ENCODE measurements at places on chromosomes 5 and 9.
A peak's percentile ranks its signal among the peaks of the same experiment; 100 is the strongest.

GRCh38 chr5:151257731-151258181 lies 4.8 kb downstream of the GM2A start:
- peak; percentile 78 for DNase-seq

GRCh38 chr5:68688547-68688946 lies 405.3 kb upstream of the SLC30A5 start:
- no peak for DNase-seq

GRCh38 chr5:180109920-180110319 lies 38.4 kb upstream of the RNF130 start:
- no peak for DNase-seq

- DNase-seq: peak; percentile 91
Observed at GRCh38 chr9:120344230-120344629, 235.7 kb downstream of the CDK5RAP2 start.

DNA sequence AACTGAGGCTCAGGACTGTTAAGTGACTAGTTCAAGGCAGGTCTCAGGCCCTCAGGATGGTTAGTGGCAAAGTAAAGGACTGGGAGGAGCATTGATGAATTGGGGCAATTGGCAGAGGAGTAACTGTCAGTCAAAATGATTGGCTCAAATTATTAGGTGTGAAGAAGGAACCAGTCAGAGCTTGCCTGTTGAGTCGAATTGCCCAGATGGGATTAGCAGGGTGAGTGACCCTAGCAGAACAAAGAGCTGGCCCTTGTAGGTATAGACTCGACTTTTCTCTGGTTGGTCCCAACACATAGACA lies 2.6 kb upstream of the NSD1 start:
- no peak for DNase-seq

GRCh38 chr9:37730256-37730655 lies 23.3 kb upstream of the TRMT10B start:
- peak; percentile 26 for DNase-seq

DNA sequence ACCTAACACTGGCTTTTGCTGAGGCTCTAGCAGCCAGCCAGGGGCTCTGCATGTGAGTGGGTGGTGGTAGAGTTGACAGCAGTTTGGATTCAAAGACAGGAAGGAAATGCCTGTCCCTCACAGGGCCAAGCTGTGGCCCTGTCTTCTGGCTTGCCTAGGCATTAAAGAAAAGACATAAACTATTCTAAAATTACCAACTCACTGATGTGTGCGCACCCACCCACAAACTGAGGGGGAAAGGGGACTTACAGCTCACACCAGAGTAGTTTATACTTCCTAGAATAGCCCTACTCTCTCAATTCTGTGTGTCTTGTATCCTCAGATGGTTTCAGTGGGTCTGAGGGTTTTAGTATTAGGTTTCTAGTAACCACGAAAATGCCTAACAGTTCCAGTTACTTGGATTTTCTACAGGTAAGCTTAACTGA lies 18.3 kb upstream of the IL13 start:
- no peak for DNase-seq

DNA sequence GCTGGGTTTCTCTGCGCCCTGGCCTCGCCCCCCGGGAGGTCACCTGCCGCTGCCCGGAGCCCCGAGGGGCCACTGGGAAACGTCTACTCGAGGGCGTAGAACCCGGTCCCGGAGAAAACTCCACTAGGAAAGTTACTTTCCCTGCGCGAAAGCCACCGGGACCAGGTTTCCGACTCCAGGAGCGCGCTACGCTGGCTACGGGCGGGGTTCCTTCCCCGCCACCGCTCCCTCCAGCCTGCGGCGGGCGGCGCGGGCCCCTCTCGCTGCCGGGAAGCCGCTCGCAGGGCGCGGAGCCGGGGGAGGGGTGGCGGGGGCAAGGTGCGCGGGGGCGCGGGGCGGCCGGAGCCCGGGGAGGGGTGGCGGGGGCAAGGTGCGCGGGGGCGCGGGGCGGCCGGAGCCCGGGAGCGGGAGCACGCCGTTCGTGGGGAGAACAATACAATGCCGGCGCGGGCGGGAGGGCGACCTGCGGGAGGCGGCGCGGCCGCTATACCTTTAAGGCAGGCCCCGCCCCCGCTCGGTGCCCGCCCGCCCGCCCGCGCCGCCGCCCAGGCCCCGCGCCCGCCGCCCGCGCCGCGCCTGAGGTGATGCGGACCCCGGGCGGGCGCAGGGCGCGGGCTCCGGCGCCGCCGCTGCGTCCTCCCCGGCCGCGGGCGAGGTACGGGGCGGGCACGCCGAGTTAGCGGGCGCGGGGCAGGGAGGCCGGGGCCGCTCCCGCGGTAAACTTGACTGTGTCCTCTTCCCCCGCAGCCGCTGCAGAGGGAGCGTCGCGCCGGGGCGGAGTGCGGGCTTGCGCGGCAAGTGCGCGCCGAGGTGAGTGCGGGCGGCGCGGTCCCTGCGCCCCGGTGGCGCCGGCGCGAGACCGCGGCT lies 278.1 kb downstream of the AOPEP start:
- DNase-seq: peak; percentile 62

DNA sequence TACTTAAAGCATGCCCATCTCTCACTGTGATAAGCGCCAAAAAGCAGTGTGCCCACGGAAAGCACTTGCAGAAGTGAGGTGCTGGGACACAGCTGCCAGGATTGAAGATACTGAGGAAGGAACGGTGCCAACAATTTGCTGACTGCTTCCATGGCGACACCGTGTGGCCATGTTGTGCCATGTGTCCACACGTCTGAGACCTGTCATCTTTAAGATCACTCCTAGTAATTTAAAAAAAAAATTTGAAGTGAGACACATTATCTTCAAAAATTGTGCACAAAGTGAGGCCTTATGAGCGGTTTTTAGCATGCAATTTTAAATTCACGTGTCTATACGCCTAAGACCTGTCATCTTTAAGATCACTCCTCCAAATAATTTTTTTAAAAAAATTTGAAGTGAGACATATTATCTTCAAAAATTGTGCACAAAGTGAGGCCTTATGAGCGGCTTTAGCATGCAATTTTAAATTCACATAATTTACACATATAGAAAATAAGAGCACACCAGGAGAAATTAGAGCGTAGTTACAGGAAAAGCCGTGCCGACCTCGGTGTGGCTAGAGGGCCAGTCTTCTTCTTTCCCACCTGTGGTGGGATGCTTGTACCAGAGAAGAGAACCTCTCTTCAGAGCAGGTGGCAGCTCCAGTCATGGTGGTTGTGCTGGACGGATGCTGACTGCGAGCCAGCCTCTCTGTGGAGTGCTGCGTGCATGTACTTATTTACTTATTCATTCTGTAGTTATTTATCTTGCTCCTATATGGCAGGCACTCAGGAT lies 21.4 kb upstream of the FLT4 start:
- DNase-seq: peak; percentile 50

GRCh38 chr9:32533816-32534215 lies 7.8 kb upstream of the RIGI start:
- no peak for DNase-seq

DNA sequence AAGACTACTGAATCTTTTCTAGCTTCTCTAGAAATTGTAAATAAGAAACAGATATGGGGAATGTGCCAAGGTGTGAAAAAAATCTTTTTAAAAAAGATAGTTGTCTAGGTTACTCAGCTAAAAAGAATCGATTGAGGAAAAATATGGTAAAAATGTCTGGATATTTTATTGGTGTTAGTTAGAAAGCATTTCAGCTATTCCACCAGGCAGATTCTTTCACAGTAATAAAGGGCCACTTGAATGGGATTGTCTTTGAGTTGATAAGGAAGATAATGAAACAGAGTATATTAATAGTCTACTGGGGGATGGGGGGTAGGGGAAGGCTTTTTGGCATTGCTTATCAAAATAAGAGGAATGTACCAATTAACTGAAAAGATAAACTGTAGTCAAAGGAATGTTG lies 51.9 kb downstream of the SLIT3 start:
- no peak for DNase-seq

DNA sequence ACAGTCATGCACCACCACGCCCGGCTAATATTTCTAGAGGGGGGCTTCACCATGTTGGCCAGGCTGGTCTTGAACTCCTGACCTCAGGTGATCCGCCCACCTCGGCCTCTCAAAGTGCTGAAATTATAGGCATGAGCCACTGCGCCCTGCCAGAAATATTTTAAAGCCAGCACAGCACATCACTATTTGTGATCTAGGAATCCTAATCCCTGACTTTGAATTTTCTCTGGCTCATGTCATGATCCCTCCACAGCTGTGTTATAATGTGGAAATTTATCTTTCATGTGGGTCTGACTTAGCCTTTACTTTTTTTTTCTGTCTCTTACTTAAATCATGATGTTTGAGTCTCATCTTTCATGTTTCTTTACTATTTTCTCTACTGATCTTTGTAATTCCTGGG lies 18.7 kb upstream of the ITGA1 start:
- no peak for DNase-seq

GRCh38 chr9:127035948-127036347 lies 86.5 kb downstream of the ANGPTL2 start:
- DNase-seq: no peak

- DNase-seq: no peak
Observed at GRCh38 chr5:176565760-176566288, 16.7 kb downstream of the CDHR2 start.

GRCh38 chr5:54868511-54869483 lies 116.6 kb downstream of the ESM1 start:
- no peak for DNase-seq

GRCh38 chr9:2041736-2042135 lies 26.6 kb downstream of the SMARCA2 start:
- DNase-seq: no peak

DNA sequence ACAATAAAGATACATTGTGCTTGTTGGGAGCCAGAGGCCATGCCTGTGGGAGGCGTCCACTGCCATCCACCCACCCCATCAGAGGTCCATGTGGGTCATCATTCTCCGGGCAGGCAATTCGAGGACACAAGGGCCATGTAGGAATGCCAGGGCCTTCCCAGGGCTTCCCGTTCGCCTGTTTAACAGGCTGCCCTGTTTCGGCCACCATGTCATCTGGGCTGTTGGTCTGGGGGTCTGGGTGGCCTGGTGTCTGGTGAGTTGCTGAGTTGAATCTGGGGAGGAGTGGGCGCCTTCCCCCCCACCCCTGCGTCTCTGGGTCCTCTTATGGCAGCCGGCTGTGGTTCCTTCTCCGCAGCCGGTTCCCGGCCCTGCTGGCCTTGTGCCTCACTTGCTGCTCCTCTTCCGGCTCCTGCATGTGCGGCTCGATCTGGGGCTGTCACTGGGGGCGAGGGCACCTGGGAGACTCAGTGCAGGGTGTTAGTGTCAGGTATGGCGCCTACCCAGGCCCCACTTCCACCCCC lies 117.4 kb downstream of the WNK2 start:
- no peak for DNase-seq

GRCh38 chr9:74696520-74696919 lies 191.2 kb downstream of the TRPM6 start:
- DNase-seq: no peak

DNA sequence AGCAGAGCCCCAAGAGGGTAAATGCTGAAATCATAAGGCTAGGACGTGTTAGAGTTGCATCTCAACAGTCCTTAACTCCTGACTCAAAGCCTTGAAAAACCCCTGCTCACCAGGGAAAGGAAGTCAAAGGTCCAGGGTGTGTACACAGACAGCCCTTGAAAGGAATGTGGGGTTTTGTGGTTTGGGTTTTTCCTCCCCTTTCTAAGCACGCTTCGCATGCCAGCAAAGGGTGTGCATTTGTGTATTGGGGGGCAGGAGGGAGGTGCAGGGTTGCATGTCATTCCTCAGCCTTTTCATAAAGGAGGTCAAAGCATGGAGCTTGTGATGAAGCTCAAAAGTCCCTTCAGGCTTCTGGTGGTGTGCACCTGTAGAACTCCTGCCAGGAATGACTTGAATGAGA lies 17.3 kb upstream of the XPA start:
- peak; percentile 91 for DNase-seq

- DNase-seq: peak; percentile 93
Observed at GRCh38 chr9:21506626-21507482, 24.7 kb upstream of the IFNE start.

DNA sequence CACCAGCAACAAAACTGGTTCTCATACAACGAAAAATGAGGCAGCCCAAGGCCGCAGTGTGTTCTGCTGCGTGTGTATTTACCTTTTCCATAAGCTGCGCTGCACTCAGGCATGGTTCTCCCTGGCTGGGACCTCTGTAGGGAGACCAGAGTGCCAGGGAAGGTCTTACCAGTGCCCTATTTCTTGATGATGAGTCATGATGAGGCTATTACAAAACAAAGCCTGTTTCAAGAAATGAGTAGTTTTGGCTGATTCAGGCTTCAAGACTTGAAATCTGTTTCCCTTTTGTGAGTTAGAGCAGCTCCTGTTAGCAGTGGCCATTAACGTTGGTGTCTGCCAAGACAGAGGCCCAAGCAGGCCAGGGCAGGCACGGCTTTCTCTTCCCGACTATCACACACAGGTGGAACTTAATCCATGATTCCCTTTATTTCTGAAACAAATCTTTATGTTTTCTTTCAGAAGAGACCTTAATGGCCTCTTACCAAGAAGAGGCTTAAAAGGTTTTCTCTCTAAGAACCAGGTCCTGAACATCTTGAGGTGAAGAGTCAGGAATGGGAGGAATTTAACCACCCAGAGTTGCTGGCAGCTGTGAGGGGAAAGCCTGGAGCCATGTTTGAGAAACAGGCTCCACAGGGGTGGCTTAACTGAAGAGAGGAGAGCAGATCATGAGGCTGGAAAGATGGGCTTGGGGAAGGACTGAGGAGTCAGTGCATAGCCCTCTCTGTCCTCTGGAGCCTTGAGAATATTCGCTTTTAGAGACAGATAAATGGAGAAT lies 41.4 kb upstream of the TIFAB start:
- peak; percentile 77 for DNase-seq

DNA sequence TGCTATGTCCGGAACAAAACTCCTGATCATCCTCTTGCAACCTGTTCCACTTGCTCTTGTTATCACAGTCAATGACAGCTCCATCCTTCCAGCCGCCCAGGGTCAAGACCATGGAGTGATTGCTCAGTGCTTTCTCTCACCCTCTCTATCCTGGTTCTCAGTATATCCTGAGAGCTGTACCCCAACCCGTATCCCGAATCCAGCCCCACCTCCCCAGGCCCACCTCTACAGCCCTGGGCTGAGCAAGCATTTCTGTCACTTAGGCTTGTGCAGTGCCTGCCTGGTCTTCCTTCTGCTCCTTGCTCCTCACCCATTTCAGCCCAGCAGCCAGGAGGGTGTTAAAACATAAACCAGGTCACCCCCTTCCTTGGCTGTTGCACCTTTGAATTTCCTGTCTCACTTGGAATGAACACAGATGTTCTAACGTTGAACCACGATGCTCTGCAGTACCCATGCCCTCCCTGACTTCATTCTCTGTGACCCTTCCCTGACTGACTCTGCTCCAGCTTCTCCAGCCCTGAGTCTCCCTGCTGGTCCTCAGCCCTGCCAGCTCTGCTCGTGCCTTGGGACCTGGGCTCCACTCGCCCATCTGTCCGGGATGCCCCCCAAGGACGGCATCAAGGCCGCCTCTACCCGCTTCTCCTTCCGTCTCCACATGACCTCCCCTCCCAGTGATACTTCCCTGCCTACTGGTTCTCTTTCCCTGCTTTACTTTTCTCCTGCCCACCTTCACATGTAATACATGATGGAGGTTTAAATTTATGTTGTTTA lies 110.0 kb downstream of the ICE1 start:
- no peak for DNase-seq

DNA sequence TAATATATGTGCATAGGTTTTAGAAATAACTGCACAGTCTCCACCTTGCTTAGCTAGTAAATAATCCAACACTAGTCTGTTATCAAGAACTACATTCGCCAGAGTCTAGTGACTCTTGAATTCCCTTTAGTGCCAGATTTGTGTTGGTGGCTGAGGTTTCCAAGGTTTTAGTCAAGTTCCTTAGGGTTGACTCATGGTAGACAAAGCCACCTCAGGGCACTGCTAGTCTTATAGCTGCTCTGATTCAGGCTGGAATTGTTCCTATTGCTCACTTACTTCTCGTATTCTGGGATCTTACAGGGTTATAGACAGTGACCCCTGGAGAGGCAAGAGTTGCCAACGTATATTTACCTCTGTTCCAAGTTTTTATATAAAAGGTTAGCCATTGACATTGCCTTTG lies 1369.8 kb upstream of the CDH9 start:
- peak; percentile 93 for DNase-seq

All from kidney tubule cell (primary cell).